Activated CD8-positive, alpha-beta memory T cell treated with anti-CD3 and anti-CD28 coated beads, Interleukin-2, amount 50 U/mL, for 4 hours (primary cell): ENCODE measurements at places on chromosomes 13 and 19.

GRCh38 chr13:30113983-30114570 is 193.3 kb downstream of the KATNAL1 start:
- DNase-seq: no peak

GRCh38 chr13:74747186-74747955 is 613.2 kb upstream of the KLF12 start:
- DNase-seq: no peak

- DNase-seq: no peak
Measured at GRCh38 chr19:21128901-21129698, 12.7 kb upstream of the ZNF431 start.

- no peak for DNase-seq
Measured at GRCh38 chr19:35229601-35230000, 1.1 kb upstream of the FAM187B start.

DNA sequence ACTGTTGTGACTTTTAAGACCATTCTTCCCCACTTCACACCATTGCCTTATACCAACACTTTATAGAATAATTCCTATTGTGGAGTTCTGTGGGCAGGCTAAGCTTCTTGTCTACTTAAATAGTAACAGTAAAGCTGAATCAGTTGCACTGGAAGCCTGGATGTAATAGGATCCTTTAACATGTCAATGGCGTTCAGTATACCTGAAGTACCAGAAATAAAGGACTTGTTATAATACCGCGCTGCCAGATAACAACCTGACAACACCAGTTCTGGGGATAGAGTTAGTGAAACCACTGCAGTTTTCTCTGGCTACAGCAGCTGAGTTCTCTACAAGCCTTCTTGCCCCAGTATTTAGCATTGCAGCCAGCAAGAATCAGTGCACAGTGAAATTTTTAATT is 52.0 kb upstream of the TNFRSF19 start:
- DNase-seq: no peak

DNA sequence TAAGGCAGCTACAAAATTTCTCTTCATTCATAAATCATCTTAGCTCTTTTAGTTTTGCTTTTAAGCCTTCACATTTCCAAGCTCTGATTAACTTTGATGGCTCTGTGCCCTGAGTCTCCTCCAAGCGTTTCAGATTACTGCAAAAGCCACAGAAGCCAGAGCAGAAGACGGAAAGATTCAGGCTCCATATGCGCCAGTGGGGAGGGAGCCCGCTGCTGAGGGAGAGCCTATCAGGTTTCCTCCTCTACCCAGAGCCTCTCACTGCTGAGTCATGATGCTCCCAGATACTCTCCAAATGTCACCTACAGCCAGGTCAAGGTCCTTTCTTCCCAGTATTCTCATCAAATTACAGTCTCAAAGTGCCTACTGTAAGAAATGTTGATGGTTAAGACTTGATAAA is 193.6 kb downstream of the RAP2A start:
- no peak for DNase-seq

DNA sequence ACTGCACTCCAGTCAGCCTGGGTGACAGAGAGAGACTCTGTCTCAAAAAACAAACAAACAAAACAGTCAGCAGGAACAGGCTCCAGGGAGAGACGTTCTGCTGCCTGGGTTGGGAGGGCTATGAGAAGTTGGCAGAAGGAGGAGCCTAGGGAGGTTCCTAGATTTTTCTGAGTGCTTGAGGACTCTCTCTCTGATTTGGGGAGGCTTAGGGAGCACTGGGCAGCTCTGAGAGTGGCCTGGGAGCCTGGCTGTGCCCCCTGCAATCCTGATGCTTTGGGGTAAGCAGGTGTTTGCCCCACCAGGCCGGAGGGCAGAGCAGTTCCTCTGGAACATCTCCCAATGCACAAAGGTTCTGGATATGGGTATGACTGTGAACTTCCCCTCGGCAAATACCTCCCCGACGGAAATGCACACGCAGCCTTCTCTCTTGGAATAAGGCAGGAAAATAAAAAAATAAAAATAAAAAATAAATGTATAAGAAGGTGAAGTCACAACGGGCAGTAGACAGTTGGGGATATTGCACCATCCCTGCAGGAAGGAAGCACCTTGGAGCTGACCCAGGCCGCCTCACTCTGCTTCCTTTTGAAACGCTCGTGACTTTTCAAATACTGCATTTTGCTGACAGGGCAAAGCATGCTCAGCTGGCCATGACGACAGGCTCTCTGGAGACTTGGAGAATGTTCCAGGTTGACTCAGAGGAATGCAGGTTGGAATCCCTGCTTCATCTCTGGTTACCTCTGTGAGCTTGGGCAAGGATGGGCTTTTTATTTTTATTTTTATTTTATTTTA is 26.5 kb upstream of the HOMER3 start:
- DNase-seq: no peak

DNA sequence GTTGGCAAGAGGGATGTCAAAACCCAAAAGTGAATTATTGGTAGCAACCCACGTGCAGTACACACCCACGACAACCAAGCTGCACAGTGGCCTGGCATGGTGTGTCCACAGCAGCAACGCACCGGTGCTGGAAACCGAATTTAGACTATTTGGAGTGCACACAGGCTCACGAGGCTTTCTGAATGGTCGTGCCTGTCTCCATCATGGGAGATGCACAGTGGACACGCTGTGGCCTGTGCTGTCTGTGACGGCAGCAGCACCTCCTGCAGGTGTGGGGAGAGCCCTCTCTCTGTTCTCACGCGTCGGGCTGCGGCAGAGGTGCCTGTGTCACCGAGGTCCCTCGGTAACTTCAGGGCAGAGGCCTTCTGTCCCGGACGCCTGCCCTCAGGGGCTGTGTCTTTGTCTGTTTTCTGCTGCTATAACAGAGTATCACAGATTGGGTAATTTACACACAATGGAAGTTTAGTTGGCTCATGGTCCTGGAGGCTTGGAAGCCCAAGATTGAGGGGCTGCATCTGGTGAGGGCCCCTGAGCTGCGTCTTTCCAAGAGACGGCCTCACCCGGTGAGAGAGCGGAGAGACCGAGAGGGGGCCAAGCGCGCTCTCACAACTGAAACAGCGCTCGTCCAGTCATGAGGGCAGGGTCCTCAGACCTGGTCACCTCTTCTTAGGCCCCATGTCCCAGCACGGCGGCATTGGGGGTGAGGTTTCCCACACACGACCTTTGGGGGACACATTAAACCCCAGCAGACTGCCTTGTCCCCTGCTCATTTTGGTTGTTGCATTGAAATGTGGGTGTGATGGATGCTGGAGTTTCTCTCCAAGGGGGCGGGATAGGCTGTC is 9.1 kb upstream of the MCF2L start:
- no peak for DNase-seq

- no peak for DNase-seq
Measured at GRCh38 chr19:49921871-49922795, 6.9 kb upstream of the ATF5 start.

DNA sequence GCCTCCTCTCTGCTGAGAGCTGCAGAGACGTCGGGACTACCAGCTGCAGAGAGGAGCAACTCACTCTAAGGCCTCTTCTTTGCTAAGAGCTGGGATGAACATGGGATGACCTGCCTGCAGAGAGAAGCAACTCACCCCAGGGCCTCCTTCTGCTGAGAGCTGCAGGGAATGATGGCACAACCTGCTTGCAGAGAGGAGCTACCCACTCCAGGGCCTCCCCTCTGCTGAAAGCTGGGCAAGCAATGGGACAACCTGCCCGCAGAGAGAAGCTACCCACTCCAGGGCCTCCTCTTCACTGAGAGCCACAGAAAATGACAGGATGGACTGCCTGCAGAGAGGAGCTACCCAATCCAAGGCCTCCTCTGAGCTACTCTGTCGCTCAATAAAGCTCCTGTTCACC is 6.9 kb upstream of the MLLT1 start:
- DNase-seq: no peak
